Right lung (tissue), 10 donors: ENCODE measurements at places on chromosomes 2 and 18.

DNA sequence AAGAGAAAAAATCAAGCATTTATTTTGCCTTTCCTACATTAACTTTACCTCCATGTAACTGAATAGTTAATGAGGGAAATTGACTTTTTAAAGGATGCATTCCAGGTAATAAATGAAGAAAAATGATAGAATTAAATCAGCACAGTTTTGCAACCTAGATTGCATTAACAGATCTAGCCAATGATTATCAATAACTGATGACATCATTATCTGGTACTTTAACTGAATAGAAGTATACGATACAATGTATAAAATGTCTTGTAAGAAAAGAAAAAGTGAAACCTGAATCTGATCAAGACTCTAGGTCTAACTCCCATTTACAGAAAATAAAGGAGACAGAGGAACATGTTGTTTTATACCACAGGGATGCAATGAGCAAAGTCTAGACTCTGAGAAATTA lies 126.0 kb upstream of the XPO1 start:
- no peak for DNase-seq

- no peak for DNase-seq
Measured at GRCh38 chr2:191951832-191952231, 104.9 kb upstream of the CAVIN2 start.

DNA sequence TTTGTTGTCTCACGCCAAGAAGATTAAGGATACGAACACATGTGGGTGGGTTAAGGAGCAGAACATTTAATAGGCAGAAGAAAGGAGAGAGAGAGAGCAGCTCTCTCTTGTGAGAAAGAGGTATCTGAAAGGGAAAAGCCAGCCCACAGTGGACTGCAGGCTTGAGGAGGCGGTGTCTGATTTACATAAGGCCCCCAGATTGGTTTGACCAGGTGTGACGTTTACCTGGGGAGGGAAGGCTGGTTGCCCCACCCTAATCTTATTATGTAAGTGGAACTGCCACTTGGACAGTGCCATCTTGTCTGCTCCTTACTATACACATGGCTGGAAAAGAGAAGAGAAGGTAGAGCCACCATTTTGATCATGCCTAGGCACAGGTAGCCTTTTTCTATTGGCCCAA lies 189.2 kb downstream of the NCK2 start:
- no peak for DNase-seq

GRCh38 chr2:120346026-120346666 lies at the start of gene INHBB:
Gene INHBB (plus strand): TSS chr2:120346136. CDS start chr2:120346189, 53 bp downstream.
- DNase-seq = no peak

DNA sequence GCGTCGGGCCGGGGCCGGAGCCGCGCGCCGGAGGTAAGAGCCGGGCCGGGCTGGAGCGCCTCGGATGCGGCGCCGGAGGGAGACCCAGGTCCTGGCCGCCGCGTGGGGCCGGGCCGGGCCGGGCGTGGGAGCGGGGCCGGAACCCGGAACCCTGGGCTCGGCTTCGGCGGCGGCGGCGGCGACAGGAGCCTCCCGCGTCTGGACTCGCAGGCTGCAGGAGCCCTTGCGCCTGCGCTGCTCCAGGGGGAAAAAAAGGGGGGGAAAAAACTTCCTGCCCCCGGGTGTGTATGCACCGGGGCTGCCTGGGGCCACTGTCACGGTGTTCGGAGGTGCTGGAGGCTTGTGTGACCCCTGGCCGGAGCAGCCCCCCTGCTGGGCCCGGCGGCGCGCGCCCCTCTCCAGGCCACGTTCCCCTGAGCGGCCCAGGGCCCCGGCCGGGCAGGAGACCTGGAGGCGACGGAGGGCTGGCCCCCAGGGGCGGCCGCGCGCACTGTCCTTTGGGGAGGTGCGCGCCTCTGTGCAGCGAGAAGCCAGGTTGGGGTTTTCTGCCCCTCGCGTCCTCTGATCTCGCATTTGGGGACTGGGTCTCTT lies 864 bp downstream of the KLHL29 start:
- no peak for DNase-seq

GRCh38 chr2:23390152-23390551 lies 5.2 kb downstream of the KLHL29 start:
- no peak for DNase-seq

DNA sequence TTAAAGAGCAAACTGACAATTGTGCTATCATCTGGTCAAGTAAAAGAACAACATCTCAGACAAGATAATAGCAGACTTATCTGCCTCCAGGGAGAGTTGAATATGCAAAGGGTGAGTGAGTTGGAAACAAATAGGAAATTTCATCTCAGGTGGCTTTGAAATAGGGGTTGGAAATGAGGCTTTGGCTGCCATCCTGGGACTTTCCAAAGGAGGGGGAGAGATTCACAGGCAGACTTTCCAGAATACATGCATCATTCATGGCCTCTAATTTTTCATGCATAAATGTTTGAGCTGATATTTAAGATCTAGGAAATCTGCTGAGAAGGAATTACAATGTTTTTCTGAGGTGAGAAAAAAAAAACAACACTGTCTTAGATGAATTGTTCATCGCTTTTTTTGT lies 300.5 kb downstream of the ALK start:
- no peak for DNase-seq

- no peak for DNase-seq
Measured at GRCh38 chr18:63236406-63236805, 83.2 kb downstream of the BCL2 start.

DNA sequence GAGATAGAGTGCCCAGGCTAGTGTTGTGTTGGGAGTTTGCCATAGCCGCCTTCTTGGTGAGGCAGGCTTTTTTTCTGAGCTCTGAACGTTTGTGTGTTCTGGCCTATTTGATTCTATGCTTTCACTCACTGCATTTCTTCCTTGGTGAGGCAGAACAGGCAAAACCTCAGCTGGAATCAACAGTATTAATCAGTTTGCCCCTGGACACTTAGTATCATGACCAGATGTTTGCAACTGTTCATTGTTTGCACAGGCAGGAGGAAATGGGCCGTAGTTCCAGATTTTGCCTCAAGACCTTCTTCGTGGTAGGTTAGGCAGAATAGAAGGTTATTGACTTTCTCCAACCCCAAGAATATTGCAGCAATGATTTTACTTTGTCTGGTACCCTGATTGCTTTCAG lies 218.1 kb upstream of the RASGRP3 start:
- DNase-seq = no peak

DNA sequence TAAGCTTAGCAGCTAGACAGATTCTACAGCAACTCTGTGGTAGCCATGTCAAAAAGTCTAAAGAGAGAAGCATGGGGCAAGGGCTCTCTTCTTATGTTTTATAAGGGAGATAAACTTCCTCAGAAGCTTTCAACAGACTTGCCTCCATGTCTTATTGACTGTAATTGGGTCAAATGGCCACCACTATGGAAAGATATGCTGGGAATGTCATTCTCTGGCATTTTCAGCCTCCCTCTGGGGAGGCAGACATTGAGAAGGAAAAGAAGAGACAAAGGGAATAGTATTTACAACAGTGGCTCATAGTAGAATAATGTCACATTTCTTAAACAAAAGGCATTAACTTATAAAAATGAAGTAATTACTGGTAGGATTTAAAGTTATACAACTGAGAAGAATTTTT lies 1964.5 kb upstream of the PIK3C3 start:
- no peak for DNase-seq

GRCh38 chr18:2112435-2113045 lies 458.8 kb downstream of the METTL4 start:
- no peak for DNase-seq

DNA sequence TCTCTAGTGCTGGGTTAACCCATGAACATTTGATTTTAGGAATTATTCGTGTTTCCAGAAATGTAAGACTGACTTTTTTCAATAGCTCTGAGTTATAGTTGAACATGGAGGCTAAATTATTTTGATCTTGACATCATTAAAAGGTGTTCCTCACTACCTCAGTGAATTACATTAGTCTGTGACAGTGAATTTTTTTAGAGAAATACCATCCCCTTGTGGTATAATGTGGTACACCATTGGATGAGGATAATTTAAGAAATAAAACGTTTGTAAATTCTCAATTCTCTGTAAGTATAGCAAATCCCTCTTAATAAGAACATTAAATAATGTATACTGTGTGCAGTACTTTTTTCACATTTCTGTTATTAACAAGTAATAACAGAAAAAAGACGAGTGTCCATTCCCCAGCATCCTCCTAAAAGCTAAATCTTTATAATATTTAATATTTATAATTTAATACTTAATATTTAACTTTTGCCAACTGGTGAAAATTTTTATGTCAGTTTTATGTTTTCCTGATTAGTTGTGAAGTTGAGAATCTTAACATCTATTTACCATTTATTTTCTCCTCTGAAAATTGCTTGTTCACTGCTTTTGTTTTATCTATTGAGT lies 70.3 kb upstream of the CWC22 start:
- no peak for DNase-seq

GRCh38 chr2:38988716-38989115 lies 99.0 kb downstream of the ARHGEF33 start:
- no peak for DNase-seq

DNA sequence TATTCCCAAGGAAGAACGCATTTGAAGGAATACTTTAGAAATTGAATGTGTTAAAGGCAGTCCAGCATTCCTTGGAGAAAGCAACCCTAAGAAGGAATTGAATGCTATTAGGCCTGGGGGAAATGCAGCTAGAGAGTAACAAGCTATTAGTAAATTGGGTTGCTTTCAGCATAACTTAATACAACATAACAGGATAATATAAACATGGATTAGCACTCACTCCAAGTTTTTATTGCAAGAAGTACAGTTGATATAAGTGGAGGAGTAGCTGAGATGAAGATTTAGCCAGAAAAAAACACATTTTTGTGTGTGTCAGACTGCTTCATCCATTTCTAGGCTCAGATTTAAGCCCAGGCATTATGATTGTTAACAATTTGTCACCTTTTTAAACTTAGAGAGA lies 314.6 kb downstream of the MEIS1 start:
- no peak for DNase-seq

GRCh38 chr2:241865957-241866789 lies 3.4 kb upstream of the RTP5 start:
- no peak for DNase-seq

- no peak for DNase-seq
Measured at GRCh38 chr18:73331212-73331772, 463.5 kb upstream of the NETO1 start.

DNA sequence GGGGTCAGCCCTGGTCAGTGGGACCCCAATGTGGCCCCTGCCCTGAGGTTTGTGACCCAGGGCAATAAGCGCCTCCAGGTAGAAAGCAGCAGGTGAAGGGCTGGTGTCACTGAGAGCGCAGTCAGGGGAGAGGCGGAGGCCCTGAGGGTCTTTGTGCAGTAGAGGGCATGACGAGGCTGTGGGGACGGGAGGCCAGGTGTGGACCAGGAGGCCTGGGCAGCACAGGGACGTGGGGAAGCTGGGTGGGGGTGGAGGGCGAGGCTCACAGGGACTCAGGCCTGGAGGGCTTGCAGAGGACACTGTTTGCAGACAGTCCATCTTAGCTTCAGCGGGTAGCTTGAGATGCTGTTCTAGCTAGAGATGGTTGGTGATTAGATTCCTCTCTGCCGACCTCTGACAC lies 32.0 kb downstream of the TRAF3IP1 start:
- no peak for DNase-seq

GRCh38 chr2:124514236-124514635 lies 489.1 kb downstream of the CNTNAP5 start:
- DNase-seq = no peak

DNA sequence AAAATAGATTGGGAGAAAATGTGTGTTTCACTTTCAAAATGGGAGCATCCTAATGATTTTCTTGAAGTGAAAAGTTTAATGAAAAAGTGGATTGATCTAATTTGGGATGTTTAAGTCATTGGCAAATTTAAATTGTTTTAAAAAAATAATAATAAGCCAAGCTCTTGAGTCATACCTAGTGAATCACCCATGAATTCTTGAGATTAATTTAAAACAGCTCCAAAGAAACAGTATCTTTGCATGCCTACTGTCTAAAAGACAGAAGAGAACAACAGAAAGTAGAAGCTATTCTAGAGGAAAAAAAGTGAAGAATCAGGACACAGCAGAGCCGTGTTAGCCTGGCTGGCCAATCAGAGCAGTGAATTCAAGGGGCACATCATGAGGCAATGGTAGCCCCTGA lies 7.7 kb downstream of the ACVR1C start:
- no peak for DNase-seq

GRCh38 chr2:186575302-186575701 lies 14.6 kb upstream of the ITGAV start:
- DNase-seq = peak; percentile 60

- DNase-seq = no peak
Measured at GRCh38 chr18:38022234-38022633, 456.6 kb upstream of the CELF4 start.

GRCh38 chr2:86293612-86294011 lies 43.8 kb downstream of the REEP1 start:
- no peak for DNase-seq

GRCh38 chr2:25982273-25982967 lies at the start of gene KIF3C:
Gene KIF3C (minus strand): TSS chr2:25982497. CDS start chr2:25981917, 580 bp downstream.
- DNase-seq = peak; percentile 64

- DNase-seq = no peak
Measured at GRCh38 chr18:79866889-79867574, 69.3 kb downstream of the KCNG2 start.

DNA sequence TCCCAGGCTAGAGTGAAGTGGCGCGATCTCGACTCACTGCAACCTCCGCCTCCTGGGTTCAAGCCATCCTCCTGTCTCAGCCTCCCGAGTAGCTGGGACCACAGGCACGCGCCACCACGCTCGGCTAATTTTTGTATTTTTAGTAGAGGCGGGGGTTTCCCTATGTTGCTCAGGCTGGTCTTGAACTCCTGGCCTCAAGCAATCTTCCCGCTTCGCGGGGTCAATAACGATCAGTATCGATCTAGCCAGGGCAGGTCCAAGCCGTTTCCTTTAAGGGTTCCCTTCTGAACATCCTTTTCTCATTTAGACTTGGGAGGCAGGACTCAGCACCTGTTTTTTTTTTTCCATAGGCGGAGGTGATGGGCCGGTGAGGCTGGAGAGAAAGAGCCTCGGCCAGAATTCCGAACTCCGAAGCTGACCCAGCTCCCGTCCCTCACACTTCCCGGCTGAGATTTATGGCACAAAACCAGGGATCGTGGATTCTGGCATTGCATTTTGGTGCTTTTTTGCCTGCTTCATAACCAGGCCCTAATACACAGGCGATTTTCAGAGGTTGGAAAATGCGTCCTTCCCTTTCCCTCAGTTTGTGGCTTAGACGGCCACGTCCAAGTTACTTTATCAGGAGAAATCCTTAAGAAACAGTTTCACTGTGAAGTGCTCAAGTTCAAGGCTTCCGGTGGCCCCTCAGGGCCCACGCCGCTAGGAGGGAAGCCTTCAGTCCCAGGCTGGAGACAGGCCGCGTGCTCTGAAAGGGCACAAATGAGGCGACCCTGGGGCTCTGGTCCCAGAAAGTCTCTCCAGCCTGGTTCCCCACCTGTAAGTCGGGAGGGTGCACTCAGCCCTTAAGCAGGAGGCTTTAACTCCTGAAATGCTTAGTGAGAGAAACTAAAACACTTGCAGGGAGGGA lies 998 bp upstream of the SLC66A3 start:
- DNase-seq = no peak

DNA sequence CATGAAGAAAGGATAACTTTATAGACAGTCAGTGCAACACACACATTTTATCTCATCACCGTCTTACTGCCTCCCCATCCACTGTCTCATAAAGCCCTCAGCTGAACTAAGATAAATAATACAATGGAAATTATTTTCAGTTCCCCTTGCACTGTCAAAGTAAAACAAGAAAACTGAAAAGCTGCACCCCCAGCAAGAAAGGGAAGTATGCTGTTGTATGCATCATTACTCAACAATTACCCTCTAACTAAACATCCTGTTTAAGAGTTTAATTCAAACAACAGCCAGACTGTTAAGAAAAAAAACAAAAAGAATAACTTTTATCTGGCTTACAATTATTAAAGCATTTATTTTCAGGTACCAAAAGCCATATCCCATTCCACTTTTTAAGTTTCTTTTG lies 25.0 kb downstream of the MPPE1 start:
- DNase-seq = no peak

- no peak for DNase-seq
Measured at GRCh38 chr2:144586476-144586875, 66.6 kb upstream of the ZEB2 start.
